Muscle of back (tissue), 13 donors: ENCODE measurements at places on chromosomes 7 and 10. TPM values are rescaled to one million over a fixed set of nuclear protein-coding genes. Genes with fewer than 3 reads are reported as not detected.

DNA sequence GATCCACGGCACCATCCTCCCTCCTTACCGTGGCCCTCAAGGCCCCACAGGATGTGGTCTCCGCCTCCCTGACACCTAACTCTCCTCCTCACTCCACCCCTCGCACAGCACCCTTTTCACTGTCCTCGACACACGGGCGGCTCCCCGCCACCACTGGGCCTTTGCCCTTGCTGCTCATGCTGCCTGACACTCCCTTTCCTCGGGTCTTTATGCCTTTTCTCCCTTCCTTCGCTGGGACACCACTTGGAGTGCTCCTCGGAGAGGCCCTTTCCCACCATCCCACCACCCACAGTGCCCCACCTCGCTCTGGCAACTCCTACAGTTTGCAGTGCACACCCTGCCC lies 7.9 kb upstream of the INMT start:
- no peak for DNase-seq

Gene NUTM2B
- polyA plus RNA-seq: 3.9 TPM

DNA sequence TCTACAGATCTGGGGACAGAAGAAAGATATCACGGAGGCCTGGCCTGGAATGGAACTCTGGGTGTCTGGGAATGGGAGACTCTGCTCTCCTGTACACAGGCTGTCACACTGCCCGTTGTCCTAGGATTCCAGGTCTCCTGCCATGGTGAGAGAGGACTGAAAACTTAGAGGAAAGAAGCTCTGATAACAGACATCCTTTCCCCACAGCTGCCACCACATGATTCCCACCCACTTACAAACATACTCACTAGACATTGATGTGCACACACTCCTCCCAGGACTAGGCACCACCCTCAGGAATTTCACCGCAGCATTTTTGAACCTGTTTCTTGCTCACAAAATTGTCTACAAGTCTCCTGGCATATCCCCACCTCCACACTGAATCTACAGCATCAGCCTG lies 5.7 kb downstream of the ZNF92 start:
- DNase-seq: no peak

DNA sequence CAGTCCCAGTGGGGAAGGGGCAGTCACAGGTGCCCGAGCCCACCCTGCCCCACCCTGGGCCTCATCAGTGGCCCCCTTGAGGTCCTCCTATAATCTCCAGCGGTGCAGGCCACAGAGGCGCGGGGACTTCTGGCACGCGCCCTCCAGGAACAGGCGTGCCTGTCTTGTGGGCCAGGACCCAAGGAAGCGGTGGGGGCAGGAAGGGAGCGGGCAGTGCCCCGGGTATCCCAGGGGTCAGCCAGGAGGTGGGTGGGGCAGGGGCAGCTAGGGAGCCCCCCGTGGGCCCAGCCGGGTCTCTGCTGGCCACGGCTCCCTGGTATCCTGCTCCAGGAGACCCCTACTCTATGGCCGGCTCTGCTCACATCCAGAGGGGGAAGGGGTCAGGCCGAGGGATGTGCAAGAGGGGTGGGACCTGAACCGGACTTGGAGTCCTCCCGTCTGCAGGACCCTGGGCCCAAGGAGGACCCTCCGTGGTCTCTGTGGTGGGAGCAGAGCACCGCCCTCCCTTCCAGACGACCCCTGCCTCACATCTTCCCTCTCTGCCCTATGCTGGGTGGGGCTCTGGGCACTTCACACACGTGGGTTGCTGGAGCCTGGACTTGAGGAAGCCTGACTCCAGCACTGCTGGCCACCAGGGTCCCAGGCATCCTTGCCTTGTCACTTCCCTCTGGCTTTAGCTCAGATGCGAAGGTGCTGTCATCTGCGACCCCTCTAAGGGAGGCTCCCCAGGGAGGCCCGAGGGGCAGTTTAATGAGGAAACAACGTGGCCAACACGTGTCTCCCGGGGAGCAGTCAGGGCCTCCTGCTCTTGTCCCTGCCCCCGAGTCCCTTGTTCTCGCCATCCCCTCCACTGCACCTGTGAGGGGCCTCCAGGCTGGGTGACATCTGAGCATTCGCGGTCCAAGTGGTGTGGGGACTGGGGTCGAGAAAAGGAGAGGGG lies 18.3 kb upstream of the GRIFIN start:
- no peak for DNase-seq

Gene KAZALD1
- polyA plus RNA-seq: 26.2 TPM

- DNase-seq: peak; percentile 27
These were observed 526.8 kb downstream of the PLXDC2 start for GRCh38 chr10:20343036-20343435.

- DNase-seq: no peak
These were observed 35.2 kb downstream of the GPAM start for GRCh38 chr10:112148331-112148730.

DNA sequence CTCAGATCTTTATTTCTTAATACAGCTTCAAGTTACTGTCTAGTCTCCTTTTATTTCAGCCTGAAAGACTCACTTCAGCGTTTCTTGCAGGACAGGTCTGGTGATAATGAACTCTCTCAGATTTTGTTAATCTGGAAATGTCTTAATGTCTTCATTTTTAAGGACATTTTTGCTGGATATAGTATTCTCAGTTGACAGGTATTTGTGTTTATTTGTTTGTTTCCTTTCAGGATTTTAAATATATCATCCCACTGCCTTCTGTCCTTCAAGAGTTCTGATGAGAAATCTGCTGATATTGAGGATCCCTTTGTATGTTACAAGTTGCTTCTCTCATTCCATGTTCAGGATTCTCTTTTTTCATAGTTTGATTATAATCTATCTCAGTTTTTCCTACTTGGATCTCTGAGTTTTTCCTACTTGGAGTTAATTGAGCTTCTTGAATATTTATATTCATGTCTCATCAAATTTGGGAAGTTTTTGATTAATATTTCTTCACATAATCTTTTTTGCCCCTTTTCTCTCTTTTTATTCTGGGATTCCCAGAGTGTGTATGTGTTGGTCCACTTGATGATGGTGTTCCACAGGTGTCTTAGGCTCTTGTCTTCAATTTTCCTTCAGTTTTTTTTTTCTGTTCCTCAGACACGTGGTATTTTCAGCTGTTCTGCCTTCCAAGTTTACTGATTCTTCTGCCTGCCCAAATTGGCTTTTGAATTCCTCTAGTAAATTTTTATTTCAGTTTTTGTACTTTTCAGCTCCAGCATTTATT lies 49.9 kb downstream of the PTEN start:
- DNase-seq: no peak

DNA sequence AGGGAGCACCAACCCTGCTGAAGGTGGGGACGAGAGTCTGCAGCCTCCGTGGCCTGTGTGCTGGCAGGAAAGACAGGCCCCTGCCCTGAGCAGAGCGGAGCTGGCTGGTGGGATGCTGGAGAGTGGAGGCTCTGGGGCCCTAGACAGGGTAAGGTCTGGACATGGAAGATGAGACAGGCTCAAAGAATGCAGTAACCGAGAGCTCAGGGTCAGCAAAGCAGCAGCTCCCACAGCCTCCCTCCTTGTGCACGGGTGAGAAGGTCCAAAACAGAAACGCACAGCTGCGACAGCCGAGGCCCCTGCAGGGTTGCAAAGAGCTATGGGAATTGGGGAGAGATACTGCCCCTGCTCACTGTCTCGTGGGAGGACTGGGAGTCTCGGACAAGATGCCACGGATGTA lies 80.5 kb downstream of the TNS3 start:
- peak; percentile 60 for DNase-seq

DNA sequence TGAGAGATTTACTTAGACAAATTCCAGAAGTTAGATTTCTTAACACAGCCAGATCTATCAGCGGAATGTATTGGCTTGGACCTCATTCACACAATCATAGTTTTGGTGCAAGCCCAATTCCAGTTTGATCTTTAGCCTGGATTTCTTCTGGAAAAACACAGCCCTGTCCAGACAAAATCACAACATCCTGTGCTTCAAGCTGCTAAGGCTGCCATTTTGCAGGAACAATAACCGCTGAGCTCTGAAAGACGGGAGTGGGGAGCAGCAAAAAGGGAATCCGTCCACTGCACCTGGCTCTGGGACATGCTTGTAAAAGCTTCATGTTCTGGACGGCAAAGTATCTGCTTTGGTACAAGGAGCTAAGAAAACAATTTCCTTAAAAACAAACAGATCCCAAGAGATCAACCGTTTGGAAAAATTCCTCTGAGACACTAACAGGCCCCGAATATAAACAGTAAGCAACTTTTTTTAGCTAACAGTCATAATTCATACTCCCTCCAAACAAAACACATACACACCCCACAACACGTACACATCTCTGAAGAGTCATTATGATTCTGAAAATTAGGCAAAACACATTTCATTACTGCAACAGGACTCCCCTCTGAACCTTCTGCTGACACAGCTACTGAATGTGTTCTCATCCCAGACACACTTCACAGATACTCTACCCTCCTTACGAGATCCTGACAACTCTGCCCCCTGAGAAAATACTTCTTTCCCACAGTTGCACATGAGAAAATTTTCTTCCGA lies 32.4 kb downstream of the ITIH5 start:
- DNase-seq: peak; percentile 88

DNA sequence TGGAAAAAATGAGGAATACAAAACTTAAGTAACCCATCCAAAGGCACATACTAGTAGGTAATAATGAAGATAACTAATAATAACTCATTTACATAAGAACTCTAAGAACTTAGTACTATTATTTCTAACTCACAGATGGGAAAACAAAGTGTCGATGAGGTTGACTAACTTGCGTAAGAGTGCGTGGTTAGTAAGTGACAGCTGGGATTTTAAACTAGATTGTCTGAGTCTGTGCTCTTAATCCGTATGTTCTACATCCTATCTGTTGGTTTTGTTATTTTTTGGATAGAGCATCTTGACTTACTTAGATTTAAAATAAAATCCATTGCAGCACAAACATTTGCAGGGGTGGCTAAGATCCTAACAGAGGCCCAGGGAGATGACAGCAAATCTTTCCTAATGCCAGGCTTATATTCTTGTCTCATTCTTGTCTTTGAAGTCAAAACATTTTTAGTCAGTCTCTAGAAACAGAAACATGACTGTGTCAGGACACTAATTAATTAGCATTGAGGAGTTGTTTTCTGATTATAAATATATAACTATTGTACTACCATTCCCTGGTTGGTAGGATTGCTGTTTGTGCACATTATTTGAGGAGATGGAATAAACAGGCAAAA lies 11.7 kb downstream of the RPA3 start:
- no peak for DNase-seq

DNA sequence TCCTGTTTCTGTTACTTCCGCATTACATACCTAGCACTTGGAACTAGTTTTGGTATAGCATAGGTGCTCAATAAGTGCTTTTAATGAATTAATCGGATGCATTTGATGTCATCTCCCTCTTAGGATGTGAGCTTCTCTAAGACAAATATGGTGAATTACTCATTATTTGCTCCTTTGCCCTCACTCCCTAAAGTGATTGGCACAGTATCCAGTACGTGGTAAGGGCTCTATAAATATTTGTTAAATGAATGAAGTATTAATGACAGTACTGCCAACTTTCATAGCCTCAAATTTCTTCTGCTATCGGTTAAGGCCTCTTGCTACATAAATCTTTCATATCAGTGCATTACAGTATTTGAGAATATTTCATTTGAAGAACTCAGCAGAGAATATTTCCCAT lies 75.9 kb upstream of the ARID5B start:
- no peak for DNase-seq

Gene EN2
- 0.67 TPM for polyA plus RNA-seq

DNA sequence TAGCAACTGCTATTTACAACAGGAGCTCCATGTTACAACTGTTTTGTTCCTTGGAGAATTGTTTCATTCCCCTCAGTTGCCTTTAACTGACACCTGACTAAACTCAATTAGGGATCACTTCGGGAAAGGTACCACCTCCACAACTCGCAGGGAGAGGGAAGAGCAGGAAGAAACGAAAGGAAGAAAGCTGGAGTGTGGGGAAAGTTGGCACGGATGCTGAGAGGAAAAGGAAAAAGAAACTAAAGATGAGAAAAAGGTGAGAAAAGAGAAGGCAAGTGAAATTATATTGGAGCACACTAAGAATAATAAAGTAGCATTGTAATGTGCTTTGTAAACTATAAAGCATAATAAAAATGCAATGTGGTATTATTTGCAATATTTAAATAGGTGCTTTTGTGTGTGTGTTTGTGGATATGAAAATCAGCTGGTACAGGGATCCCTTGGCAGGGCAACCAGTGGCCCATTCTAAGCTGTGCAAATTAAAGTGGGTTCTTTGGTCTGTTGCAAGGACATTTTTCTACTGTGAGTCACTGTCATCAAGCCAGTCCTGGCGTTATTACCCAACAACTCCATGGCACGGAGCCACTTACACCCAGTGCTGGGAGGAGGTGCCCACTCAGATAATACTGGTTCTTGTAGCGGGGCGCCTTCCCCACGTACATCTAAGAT lies 45.9 kb downstream of the HIPK2 start:
- no peak for DNase-seq

- no peak for DNase-seq
These were observed 45.1 kb upstream of the ADAM12 start for GRCh38 chr10:126433351-126433750.

DNA sequence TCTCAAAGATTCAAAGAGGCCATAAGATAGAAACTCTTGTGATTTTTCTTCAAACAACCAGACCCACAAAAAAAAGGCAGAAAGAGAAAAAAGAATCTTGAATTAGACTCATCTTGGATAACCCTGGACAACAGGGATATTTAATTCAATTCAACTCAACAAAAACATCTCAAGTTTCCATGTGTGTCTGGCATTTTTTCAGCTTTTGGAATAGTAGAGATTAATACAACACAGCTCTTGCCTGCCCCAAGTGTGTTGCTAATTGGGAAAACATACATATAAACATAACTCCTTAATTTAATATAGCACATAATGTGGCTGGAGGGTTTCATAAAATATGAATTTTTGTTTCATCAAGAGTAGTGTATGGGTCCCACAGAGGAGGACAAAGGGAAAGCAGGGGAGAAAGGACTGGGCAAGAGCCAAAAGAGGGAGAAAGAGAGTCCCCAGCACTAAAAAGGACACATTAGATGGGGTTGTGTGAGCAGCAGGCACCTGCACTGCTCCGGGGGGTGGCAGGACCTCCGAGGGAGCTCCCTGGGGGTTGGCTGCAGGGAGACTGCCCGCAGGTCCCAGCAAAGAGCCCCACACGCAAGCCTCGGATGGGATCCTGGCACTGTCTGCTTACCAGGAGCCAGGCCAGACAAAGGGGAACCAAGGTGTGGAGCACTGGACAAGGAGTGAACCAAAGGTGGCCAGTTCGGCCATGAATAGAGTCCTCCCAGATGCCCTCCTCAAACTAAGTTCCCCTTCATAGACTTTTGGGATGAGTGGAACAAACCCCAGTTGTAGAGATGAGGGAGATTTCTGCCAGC lies 65.6 kb upstream of the TMEM72 start:
- peak; percentile 30 for DNase-seq

- DNase-seq: no peak
These were observed 54.5 kb downstream of the LRRC4 start for GRCh38 chr7:127976738-127977120.

GRCh38 chr10:43307306-43307705 lies 40.4 kb upstream of the RASGEF1A start:
- DNase-seq: no peak

Gene FGFR2
- polyA plus RNA-seq: 0.76 TPM
